Stimulated activated CD8-positive, alpha-beta memory T cell treated with anti-CD3 and anti-CD28 coated beads, Interleukin-7, amount 100 ng/mL, for 24 hours (primary cell): ENCODE measurements at places on chromosomes 5 and 9.

DNA sequence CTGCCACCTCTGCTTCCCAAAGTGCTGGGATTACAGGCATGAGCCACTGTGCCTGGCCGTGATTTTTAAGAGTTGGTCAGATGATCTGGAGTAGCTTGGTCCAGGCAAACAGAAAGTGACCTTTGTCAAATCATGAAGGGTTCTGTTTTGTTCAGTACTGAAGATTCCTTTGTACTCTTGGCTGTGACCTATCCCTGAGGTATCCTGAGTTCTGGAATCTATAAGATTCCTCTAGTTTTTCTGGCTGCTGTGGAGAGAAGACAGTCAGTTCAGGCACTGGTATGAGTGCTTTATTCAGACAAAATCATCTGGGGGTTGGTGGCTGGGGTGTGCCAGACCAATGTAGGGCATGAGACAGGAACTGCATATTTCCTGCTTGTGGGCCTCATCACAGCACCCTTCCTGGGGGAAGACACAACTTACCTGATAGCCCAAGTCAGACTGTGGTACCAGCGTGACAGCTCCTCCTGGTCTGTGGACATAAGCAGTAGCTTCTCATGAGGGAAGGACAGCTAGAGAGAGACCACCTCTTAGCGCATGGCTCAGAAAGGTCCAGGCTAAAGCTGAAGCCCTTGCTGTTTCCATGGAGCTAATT is 3.1 kb downstream of the ARHGEF39 start:
- no peak for DNase-seq

DNA sequence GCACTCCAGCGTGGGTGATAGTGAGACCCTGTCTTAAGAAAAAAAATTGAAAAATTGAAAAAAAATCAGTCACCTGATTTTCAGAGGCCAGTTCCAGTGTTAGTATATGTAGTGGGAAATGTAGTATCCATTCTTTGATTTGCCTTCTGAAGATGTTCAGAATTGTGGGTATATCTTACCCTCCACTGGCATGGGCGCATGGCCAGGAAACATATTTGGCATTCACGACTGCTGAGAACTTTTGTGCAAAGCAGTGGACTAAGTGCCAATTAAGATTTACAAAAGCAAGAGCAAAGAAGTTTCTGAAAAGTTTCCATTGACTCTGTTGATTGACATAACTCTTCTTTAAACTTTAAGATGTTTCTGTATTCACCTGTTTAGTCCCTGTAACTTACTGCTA is 2.4 kb downstream of the CAVIN4 start:
- DNase-seq, result no peak

- DNase-seq, result no peak
Observed at GRCh38 chr9:137836831-137837241, 40.7 kb upstream of the CACNA1B start.

- no peak for DNase-seq
Observed at GRCh38 chr9:546797-547223, 294.7 kb upstream of the DMRT1 start.
